ENCODE measurements at places on chromosomes 6 and 20.

DNA sequence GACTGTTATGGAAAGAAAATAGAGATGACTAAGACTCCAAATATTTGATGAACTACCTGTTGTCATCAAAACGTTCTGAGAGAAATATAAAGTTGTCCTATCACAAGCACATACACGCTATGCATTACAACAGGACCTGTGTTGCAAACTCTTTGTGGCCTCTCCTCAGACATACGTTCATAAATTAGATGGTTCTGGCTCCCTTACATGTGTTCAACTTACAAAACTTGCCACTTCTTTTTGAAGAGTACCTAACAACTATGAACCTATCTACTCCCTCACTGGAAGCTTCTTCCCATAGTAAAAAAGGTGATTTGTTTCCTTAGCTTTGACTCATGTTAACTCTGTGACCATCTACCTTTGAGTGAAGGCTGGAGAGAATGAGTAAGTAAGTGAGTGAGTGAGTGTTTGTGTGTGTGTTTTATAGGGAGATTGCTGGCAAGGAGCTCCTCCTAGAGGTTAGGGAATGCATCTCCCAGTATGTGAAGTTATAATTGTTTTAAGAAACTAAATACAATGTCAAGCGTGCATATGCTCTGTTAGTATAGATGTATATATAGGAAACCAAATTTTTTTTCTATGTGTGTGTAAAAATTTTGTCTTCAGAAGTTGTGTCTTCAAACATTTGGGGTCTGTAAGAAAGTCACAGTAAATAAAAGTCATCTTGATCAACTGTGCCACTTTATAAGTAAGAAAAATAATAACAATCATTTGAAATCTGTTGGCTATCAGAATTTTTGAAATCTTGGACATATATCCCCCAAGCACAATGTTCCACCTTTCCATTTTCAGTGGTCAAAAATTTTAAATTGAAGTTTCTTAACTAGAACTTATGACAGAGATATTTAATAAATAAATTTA lies 1211.1 kb upstream of the GJE1 start:
- DNase-seq = no peak

GRCh38 chr6:152329638-152330448 lies 307.3 kb downstream of the SYNE1 start:
- no peak for DNase-seq

- no peak for DNase-seq
These were observed 149.1 kb downstream of the ZDHHC14 start for GRCh38 chr6:157530126-157530525.

DNA sequence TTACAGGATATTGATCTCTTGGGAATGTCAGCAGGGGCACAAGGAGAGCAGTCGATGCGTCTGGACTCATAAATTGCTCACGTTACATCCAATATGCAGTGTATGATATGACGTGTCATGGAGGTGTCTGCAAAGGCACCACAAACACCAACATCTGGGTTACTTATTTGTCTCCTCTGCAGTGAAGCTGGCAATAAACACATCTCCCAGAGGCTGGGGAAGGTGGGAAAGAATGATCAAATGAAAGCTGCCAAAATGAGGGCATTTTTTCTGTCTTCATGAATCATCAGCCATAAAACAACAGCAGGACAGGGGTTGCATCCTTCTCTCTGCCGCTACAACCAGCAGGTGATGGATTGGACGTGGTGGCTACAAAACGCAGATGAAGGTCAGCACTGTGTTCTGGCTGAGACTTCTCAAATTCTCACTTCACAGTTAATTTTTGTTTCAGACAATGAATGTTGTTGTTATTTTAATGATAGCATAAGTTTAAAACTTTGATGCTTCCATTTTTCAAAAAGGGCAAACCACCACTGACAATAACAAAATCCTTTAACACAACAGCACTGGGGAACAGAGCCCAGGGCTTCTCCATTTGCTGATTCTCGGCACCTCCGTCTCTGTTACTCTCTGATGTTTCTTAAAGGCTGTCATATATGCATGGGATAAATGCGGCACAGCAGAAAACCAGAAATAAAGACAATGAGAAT lies 47.5 kb downstream of the ERMARD start:
- DNase-seq = no peak

GRCh38 chr6:166937746-166938145 lies 18.6 kb downstream of the RNASET2 start:
- DNase-seq = no peak

GRCh38 chr6:110055387-110055735 lies 77.2 kb downstream of the GPR6 start:
- DNase-seq = no peak

GRCh38 chr20:23125625-23126191 lies 39.6 kb upstream of the CD93 start:
- no peak for DNase-seq

DNA sequence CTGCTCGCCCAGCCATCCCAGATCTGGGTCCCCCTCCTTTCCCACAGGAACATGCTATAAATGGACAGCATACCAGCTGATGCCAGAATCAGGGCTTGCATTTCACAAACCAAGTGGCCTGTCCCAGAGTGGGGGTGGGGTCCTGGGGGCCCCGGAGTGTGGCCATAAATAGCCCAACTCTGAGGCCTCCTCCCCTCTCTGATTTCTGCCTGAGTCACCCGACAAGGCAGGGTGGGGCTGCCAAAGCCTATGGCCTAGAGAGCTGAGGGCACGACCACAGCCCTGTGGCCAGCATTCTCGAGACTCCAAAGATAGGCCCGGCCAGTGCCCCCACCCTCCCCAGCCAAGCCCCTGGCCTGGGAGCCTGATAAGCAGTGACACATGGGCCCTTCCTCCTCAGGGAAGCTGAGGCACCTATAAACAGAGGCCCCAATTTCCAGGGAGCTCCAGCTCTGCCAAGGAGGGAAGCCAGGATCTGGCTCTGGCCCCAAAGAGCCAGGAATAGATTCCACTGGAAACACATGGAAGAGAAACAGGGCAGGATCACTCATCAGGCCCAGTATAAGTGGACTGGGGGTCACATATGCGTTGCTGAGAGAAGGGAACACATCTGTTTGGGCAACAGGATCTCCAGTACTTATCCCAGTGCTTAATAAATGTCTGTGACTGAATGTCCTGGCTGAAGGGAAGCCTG lies 20.3 kb downstream of the SNTA1 start:
- no peak for DNase-seq

DNA sequence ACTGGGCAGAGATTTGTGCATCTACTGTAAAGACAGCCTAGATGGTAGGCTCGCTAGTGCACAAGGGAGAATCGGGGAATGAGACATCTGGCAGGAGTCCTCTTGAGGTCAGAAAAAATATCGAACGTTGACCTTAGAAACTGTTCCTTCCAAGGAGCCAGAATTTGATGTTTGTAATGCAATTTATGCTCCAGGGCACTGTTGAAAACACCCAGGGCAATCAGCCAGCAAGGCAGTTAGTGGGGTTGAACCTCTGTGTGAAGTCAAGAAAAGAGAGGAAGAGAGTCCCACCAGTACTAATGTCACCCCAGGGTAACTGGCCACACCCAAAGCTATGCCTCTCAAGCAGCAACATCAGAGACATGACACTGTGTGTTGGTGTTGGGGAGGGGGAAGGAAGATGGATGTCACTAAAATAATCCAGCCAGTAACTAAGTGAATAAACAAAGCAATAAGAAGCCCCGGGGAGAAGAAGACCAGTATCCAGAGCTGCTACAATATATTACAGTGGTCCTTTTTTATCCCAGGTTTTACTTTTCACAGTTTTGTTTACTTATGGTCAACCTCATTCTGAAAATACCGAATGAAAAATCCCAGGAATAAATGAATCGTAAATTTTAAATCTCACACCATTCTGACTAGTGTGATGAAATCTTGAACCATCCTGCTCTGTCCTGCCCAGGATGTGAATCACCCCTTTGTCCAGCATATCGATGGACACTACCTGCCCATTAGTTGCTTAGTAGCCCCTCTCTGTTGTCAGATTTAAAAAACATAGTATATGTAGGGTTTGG lies 32.9 kb upstream of the PDE10A start:
- DNase-seq = no peak

DNA sequence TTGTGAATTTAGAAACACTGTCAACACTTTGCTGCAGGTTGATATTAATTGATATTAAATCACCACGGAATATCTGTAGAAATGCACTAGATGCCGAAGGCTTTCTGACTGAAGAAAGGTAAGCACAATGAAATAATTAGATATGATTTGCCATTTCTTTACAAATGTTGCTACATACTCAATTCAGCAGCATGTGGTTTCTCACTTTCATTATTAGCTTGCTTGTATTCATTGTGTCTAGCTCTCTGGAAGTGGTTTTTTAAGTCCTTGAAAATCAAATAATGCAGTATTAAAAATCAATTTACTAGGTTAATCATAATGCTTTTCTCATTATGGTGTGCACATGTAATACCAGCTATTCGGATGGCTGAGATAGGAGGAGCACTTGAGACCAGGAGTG lies 231.3 kb upstream of the MARCKS start:
- no peak for DNase-seq

DNA sequence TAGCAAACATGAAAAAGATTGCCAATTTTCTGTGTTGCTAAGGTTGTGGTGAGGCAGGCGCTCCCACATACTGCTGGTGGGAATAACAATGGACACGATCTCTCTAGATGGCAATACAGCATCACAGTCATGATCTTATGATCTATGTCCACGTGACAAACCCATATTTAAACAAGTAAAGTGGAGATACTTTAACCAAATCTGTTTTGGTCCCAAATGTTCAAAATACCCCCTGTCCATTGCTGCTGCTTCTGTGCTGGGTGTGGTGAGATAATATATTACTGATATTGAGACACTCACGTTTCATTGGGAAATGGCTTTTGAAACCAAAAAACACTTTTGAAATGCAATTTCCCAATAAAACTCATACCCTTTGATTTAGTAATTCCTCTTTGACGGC lies 23.0 kb downstream of the SIRPD start:
- no peak for DNase-seq

GRCh38 chr20:62795023-62795761 lies 1.1 kb upstream of the MRGBP start:
- DNase-seq = peak; percentile 59

DNA sequence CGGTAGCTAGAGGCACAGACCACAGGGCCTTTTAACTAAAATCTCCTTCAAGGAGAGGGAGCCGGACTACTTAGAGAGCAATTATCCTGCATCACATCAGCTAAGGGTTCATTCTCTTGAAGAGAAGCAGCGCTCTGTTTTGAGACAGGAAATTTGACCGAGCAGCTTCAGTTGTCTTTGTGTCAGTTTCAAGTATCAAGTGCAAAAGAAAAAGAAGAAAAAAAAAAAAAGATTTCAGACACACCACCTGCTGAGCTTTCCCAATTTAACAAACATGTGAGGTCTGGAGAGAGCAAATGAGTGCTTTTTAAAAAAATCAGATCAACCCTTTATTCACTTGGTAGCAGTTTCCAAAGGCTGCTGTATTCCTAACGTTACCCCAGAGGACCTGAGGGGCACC lies 273.5 kb upstream of the POU3F2 start:
- no peak for DNase-seq

GRCh38 chr6:83270971-83271719 lies 78.0 kb downstream of the RWDD2A start:
- no peak for DNase-seq

GRCh38 chr6:13146442-13146841 lies 181.9 kb downstream of the TBC1D7 start:
- no peak for DNase-seq

DNA sequence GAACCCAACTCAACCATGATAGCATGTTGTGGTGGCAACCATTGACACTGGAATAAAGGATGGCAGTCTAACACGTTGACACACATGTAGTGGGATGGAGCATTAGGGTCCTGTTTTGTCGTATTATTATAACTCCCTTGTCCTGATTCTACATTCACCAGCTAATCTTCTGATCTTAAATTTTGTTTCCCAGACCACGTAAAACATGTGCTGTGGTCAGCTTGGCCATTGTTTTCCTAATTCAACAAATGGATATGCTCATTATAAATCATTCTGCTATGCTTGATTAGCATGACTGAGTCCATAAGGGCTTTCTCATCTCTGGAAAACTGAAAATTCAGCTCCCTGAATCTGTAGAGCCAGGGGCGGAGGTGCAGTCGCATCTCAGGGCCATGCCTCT lies 15.0 kb downstream of the MRAP2 start:
- no peak for DNase-seq

DNA sequence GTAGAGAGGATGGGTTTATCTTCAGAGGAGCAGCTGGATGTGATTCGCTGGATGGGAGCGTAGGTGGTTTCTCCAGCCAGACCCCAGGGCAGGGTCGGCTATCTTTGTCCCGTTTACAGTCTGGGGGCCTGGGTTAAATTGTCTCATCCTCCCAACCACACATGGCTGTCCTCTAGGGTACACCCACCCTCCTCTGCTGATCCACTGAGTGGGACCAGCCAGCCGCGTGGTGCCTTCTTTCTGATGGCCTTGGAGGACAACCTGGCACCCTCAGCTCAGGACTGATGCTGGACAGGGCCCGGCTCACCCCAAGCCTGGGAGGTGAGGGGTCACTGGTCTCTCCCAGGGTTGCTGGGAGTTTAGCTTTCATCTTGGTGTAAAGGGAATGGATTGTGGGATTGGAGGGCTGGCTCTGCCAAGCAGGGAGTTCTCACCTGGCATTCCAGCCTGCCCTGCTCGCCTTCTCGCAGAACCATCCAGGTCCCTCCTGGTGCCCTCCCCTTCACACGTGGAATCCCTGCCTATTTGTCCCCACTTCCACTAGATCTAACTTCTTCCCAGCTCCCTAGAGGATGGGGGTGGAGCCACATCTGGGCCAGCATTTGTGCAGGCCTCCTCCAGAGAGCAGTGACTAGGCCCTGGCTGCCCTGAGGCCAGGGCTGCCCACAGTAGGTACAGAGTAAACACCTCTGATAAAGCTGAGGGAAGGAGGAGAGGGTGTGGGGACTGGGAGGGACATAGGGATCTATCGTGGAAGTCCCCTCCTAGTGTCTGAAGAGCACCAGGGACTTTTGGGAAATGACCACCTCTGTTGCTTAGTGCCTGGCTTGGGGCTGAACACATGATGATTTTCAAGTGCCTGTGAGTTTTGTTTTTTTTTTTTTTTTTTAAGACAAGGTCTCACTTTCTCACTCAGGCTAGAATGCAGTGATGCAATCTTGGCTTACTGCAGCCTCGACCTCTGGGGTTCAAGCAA lies 1.6 kb downstream of the ITPR3 start:
- no peak for DNase-seq

DNA sequence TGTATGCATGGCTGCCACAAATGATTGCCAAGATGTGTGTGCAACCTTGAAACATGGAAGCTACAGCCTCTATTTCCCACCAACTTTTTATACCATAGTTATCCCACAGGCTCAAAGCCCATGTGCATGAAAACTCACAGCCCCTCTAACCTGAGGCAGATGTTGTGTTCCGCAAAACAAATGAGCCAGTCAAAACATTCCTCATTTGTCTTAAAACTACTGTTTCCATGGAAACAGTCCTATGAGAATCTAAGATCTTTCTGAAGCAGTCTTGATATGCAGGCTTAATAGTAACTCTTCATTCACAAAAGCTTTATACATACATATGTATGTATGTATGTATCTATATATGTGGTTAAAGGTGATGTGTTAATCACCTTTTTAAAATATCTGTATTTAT lies 31.2 kb upstream of the MANEA start:
- no peak for DNase-seq

- DNase-seq = no peak
These were observed 562.3 kb downstream of the DHX35 start for GRCh38 chr20:39524371-39524911.

Measured in CD8-positive, alpha-beta memory T cell (primary cell).